ENCODE measurements at places on chromosomes 1 and 21.
A peak's percentile ranks its signal among the peaks of the same experiment; 100 is the strongest.

- peak; percentile 53 for DNase-seq
These were observed 61.8 kb downstream of the HIVEP3 start for GRCh38 chr1:41856944-41857285.

DNA sequence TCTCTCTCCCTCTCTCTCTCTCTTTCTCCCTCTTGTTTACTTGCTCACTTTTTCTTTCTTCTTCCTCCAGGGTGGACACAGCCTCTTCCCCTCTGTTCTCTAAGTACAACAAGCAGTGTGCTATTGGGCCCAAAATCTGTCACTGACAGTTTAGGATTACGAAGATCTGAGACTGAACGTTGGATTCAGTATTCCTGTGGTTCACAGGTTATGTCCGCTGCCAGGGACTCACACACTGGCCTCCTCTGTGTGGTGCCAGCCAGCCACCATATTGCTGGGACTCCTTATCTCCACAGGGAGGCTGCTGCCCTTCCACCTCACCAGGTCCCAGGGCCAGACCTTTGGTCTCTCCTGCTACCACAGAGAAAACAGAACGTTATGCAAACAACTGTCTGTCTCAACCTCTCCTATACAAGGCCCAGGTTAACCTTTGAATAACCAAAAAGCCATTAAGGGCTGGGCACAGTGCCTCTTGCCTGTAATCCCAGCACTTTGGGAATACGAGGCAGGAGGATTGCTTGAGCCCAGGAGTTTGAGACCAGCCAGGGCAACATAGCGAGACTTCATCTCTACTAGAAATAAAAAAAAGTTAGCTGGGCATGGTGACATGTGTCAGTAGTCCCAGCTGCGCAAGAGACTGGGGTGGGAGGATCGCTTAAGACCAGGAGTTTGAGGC, 171.9 kb upstream of the RAB4A start:
- no peak for DNase-seq

DNA sequence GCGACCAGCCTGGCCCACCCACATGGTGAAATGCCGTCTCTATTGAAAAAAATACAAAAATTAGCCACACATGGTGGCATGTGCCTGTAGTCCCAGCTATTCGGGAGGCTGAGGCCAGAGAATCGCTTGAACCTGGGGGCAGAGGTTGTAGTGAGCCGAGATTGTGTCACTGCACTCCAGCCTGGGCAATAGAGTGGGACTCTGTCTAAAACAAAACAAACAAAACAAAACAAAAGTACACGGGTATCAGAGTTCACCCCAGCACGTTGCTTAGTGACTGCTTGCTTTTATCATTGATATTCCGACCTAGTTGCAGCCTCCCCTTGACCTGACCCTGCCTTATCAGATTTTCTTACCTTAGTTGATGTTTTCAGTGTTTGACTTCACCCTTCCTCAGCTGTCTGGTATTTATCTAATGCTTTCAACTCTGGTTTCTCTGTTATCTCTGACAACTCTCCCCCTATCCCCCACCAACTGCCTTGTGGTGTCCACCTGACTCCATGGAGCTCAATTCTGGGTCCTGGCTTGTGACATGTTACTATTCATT, 5.1 kb downstream of the TLCD4 start:
- no peak for DNase-seq

DNA sequence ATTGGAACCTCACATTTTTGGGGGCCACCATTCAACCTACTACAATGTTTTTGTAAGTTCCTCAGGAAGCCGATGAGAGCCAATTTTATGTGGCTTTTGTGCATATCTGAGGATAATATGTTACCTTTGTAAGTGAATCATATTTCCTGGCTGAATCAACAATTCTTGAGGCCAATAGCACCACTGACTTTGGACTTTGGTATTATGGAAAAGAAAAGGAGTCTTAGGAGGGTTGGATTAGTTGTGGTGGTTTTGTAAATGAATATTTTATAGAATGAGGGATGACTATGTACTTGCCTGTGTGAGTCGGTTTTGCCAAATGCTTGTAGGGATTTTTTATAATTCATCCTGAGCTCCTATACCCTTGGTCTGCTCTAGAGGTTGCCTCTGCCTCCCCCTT, 181.5 kb upstream of the HMGB4 start:
- peak; percentile 81 for DNase-seq

DNA sequence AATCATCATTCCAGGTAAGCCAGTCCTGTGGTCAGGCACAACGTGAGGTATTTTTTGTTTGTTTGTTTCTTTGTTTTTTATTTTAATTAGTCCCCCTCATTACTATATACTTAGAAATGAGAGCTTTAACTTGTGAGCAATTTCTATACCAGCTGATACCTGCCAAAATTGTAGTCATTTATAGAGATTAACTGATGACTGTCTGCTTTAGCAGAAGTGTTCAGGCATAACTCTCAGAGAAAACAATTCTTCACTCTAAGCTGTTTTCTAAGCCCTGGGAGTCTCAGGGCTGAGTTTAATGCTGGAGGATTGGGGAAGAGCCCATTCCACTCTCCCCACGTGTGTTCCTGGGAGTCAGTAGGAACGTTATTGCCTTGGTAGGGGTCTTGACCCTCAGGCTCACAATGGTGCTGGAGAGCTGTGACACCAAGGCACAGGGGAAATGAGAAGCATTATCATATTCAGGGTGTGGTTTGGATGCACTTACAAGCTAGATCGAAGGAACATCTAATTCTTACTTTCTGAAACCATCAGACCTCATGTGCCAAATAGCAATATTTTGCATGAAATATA, 168.2 kb downstream of the CLIC6 start:
- DNase-seq = no peak

DNA sequence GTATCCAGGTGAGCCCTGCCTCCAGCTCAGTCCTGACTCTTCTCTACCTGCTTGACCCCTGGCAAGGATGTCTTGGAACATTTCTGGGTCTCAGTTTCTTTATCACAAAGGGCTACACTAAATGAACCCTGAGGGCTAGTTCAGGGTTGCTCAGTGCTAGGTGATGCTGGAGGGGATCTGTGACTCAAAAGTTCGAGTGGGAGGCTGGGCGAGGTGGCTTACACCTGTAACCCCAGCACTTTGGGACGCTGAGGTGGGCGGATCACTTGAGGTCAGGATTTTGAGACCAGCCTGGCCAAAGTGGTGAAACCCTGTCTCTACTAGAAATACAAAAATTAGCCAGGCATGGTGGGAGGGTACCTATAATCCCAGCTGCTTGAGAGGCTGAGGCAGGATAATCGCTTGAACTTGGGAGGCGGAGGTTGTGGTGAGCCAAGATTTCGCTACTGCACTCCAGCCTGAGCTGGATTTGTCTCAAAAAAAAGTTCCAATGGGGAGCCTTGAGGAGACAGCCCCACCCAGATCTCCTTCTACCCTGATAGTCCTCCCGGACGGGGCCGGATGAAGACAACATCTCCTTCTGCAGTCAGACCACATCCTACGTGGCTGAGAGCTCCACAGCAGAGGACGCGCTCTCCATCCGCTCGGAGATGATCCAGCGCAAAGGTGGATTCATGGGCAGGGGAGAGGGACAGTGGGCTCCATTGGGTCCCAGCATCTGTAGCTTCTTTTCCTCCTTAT, 48.9 kb downstream of the YARS1 start:
- DNase-seq = no peak

GRCh38 chr1:35288761-35289160, 20.3 kb downstream of the ZMYM4 start:
- DNase-seq = peak; percentile 59

DNA sequence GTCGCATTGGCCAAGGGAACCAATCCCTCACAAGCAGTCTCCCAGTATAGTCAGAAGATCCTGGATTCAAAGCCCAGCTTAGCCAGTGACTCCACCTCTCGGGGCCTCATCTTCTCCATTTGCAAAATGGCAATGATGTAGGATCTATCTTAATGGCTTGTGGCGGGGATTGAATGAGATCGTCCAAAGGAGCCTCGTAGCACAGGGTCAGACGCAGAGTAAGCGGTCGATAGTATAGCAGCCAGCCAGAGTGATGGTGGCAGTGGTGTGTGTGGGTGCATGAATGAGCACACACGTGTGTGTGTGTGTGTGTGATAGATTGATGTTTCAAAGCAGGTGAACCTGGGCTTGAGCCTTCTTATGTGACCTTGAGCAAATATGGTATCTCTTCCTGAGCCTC, 79.8 kb upstream of the WNT4 start:
- no peak for DNase-seq

DNA sequence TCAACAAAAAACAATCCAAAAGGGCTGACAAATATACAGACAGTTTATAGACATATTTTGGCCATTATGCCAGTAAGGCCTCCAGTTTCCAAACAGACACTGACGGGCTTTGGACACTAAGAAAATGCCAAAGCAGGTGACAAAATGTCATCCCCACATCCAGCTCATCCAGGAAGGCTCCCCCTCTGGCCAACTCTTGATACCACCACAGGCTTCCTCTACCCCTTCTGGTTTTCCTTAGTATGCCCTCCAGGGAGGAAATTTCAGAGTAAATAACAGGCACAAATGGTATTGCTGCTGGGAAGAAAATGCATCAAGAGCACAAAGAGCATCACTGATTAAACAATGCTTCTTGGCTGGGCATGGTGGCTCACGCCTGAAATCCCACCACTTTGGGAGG, 225.3 kb downstream of the VAV3 start:
- DNase-seq = no peak

DNA sequence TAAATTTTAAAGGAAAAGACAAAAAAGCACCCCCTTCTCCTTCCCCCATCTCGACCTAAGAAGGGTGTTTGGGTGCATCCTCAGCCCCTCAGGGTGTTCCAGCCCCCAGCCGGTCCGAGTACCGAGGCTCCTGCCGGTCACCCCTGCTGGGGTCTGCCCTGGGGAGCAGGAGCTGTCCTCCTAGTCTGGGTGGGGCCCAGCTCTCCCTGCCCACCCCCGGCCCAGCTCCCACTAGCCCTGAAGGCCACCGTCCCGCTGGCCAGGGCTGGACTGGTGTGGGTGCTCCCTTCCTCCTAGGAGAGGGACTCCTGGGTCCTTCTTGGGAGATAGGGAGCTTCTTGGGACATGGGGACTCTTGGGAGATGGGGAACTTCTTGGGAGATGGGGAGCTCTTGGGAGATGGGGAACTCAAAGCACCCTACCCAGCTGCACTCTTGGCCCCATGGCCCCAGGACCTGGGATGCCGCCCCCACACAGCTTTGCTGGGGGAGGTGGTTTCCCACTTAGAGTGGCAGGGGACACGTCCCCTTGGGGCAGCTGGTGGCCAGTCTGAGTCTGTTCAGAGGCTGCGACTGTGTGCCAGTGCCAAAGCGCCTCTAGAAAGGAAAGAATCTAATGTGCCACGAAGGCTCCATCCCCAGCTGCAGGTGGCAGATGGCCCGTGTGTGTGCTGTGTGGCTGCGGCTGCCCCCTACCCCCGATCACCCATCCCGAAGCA, 44.5 kb downstream of the MORN1 start:
- no peak for DNase-seq

DNA sequence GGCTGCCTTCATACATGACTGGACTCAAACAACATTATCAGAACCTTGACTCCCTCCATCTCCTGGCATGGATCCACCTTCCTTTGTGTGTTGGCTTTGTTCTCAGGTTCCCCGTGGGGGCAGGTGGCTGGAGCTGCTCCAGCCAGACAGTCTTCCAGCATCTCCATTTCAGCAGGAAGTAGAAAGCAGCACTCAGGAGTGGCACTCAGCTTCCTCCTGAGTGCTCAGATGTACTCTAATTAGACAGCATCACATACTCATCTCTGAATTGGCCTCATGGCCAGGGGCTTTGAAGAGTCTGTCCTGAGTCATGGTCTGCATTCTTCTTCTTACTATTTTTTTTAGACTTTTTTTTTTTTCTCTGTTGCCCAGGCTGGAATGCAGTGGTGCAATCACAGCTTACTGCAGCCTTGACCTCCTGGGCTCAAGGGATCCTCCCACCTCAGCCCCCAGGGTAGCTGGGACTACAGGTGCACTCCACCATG, 27.9 kb downstream of the OVAAL start:
- DNase-seq = peak; percentile 76

- DNase-seq = no peak
These were observed 157.1 kb downstream of the PTPRU start for GRCh38 chr1:29393451-29393826.

DNA sequence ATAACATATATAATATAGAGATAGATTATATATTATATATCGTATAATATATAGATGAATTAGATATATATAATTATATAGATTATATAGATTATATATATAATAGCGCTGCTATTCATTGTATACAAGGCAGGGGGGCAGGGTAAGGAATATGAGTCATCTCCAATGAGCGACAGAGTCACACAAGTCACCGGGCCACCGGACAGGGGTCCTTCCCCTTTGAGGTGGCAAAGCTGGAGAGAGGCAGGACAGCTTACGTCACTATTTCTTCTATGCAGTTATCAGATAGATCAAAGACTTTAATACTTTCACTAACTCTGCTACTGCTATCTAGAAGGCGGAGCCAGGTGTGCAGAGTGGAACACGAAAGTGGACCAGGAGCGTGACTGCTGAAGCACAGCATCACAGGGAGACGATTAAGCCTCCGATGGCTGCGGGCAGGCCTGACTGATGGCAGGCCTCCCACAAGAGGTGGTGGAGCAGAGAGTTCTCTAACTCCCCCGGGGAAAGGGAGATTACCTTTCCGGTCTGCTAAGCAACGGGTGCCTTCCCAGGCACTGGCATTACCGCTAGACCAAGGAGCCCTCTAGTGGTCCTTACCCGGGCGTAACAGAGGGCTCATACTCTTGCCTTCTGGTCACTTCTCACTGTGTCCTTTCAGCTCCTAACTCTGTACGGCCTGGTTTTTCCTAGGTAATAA, 2154.7 kb downstream of the MRPL39 start:
- DNase-seq = peak; percentile 2

DNA sequence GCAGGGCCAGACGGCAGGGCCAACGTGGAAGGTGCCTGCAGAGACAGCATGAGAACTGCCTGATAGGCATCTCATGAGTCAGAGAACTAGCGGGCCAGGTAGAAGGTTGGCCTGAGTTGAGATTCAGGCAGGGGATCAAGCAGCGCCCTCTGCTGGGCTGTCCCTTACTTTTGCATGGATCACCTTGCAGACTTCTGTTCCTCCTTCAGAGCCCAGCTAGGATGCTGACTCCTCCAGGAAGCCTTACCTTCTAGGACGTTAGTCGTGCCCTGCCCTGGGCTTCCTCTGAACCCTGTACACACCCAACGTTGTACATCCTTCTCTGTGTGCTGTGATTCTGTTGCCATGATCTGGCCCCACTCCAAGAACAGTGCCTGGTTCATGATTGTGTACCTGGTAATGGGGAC, 231.3 kb upstream of the VAMP3 start:
- peak; percentile 44 for DNase-seq

GRCh38 chr1:157404063-157404501, 148.2 kb downstream of the FCRL5 start:
- DNase-seq = no peak

DNA sequence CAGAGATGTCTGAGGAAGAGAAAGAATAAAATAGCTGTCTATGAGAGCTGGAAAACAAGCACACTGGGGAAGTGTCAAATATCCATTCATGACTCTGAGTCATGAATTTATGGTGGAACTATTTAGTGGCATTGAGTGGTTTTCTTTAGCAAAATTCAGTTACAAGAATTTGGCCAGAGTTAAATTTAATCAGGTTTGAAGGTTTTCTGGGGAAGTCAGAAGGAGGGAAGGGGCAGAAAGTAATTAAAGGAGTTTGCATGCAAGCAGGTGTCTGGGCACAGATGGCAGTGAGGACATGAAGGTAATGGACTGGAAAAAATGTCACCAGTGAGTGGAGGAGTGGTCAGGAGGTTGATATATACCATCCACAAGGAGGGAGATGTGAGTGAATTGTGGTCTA, 121.9 kb upstream of the IVNS1ABP start:
- peak; percentile 41 for DNase-seq

Measured in fibroblast of skin of right biceps (primary cell).